ENCODE measurements at places on chromosomes 12 and 14.

DNA sequence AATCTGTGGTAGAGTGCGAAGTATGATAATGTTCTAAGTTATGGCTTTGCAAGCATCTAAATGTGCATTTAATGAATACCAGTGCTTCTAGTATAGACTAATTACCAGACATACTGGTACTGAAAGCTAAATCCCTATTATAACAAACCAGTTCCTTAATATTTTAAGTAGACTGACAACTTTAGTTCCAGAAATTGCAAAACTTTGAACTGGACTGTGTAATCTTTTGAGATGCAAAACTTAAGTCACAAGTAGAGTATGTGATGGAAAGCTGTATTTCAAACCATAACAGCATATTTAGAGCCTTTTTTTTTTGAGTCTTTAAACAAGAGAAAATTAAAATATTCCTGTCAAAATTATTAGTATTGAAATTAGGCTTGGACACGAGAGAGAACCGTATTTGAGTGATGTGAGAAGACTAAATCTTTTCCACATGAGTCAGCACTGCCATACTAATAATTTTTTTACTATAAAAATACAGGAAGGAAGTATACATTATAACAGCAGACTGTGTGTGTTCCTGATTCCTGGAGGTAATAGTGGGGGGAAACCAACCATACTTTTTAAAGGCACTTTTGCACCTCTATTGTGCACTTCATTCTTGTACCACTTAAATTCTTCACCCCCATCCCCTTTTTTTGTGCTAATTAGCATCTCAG lies 45.5 kb downstream of the PPM1A start:
- DNase-seq, result no peak

GRCh38 chr14:89214221-89214965 lies 202.6 kb downstream of the FOXN3 start:
- DNase-seq, result no peak

- DNase-seq, result no peak
These were observed 29.0 kb downstream of the PRKAB1 start for GRCh38 chr12:119696943-119697342.

GRCh38 chr12:127925971-127926370 lies 341.0 kb upstream of the TMEM132C start:
- DNase-seq, result no peak

- DNase-seq, result no peak
These were observed 145.4 kb upstream of the ABCD2 start for GRCh38 chr12:39764944-39765560.

DNA sequence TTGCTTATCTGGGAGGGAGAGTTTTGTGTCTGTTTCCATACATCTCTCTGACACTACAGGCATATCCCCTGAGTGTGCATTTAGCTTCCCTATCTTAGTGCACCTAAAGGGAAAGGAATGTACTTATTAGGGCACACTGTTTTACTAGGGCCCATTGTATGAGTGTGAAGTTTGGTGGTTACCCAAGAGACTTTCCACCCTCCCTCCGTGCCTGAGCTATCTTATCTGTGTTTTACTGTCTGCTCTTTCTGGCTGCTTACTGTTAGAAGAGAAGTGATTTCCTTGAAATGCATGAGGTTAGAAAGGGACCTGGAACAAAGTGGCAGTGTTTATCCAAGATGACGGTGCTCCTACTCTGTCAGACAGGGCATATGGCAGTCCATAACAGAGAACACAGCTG lies 8.5 kb upstream of the SVOP start:
- DNase-seq, result no peak

- no peak for DNase-seq
These were observed 452.7 kb downstream of the BCL11B start for GRCh38 chr14:98819132-98819866.

GRCh38 chr12:124392271-124392666 lies 97.4 kb downstream of the RFLNA start:
- no peak for DNase-seq

- DNase-seq, result no peak
These were observed 53.7 kb downstream of the GALNT4 start for GRCh38 chr12:89470741-89471509.

DNA sequence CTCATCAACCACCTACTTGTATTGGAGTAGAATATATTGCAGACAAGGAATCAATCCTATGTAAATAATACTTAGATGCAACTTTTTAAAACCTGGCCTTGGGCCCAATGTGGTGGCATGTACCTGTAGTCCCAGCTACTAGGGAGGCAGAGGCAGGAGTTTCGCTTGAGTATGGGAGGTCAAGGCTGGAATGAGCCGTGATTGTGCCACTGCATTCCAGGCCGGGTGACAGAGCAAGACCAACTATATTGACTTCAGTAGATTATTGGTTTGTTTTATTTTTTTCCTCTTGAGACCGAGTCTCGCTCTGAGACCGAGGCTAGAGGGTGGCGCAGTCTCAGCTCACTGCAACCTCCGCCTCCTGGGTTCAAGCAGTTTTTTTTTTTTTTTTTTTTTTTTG lies 3.6 kb downstream of the LARP4 start:
- DNase-seq, result no peak

DNA sequence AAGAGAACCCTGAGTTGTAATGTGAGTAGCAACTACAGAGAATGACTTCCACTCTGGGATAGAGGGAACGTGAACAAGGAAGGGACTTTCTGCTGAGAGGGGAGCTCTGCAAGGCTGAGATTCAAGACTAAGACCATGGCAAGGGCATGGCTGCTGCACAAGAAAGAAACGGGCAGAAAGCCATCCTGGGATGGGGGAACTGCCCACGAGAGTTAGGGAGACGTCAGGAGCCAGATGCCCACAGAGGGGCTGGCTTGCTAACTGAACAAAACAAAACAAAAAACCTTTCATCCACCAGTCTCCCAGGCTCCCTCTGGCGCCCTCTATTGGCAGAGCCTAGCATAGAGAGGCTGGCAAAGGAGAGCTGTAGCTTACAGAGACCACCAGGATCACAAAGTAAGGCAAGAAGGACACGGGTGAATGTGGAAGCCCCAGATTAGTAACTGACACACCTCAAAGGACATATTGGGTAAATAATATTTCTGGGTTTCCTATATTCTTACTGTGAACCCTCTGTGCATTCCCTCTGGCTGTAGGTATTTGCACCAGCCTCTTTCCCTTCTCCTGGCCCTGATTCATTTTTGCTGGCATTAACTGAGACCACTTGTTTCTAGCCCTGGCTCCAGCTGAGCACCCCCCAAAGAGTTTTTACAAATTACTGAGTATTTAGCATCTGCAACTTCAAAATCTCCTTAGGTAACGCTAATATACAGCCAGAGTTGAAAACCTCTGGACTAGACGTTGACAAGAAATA lies 338.3 kb downstream of the EMP1 start:
- DNase-seq, result no peak

DNA sequence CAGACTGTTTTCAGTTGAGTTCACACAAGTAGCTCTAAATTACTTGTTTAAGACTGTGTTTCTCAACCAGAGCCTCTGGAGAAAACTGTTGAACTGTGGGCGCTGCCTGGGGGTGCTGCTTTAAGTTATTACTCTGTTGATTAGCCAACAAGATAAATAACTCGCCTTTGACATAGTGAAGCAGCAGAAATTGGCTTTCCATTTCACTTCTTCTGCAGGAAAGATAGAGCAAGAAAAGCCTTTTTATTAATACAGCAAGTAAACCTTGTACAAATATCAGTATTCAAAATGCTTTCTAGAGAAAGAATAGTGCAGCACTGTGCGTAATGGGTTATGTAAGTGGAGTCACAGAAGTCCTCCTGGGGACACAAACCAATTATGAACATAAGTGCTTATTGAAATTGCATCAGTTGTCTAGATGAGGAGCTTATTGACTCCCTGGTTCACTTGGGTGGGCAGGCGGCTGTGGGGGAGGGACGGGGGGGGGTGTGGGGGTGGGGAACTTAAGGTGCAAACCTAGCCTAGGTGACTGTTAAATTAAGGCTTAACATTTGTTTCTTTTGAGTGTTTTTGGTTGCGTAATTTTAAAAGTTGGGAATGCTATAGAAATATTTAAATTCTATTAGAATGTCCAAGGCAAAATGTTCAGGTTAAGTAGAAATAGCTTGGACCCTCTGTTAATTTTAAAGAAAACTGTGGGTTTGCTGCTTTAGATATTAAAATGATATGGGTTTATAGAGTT lies 6.3 kb downstream of the FRS2 start:
- no peak for DNase-seq

DNA sequence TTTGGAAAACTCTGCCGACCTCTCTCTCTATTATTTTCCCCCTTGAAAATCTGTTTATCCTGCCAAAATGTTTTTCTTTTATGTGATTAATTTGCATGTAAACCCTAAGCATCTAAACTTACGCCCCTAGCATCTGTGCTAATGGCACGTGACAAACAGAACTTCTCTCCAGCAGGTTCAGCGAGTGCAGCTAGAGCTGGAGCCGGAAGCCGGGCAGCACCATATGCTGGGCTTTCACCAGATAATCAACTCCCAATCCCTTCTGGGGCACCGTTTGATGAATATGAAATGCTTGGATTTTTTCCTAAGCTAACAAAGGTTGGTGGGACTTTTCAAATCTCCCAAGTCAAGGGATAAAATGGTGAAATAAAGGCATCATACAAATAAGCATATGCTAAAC lies 667.5 kb upstream of the TMEM132C start:
- no peak for DNase-seq

DNA sequence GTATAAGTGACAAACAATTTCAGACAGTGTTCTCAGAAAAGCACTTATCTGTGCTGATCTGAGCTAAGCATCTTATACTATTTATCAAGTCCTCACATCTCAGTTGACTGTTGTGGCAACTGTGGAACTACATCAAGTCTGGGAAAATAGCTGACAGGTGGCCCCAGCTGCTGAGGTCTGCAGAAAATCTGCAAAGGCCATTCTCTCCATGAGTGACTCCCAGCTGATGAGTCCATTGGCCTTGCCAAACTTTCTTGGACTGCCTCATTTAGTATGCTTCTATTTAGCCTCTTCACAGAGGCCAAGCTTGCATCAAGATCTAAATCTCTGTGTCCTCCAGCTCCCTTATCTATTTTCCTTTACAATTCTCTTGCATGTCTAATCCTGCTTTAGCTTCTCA lies 174.5 kb upstream of the RBM19 start:
- DNase-seq, result no peak

- no peak for DNase-seq
These were observed 67.7 kb downstream of the TSPAN11 start for GRCh38 chr12:30994274-30994673.

DNA sequence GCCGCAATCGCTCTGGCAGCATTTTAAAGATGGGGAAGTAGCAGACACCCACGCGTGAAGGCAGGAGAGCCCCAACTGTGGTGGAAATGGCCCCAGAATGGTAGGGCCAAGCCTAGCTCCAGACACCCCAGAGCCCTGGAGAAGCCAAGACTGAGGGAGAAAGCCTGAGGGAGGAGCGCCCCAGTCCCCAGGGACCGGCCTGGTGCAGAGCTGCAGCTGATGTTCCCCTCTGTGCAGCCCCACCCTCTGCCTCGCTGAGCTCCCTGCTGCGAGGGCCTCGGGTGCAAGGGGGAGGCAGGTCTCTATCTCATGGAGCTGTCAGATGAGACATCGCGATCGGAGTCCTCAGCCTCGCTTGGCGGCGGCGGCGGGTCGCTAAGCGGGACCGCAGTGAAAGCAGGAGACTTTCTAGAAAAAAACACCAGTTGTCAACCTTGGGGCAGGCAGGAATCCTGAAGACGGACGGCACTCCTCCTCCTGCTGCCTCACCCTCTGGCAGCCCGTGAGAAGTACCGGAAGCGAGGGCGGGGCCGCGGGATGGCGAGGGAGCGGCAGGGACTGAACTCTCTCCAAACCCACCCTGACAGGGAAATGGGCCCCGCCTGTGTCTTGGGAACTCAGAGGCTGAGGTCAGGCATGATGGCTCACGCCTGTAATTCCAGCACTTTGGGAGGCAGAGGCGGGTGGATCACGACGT lies 6.0 kb downstream of the GAPDH start:
- DNase-seq, result no peak

DNA sequence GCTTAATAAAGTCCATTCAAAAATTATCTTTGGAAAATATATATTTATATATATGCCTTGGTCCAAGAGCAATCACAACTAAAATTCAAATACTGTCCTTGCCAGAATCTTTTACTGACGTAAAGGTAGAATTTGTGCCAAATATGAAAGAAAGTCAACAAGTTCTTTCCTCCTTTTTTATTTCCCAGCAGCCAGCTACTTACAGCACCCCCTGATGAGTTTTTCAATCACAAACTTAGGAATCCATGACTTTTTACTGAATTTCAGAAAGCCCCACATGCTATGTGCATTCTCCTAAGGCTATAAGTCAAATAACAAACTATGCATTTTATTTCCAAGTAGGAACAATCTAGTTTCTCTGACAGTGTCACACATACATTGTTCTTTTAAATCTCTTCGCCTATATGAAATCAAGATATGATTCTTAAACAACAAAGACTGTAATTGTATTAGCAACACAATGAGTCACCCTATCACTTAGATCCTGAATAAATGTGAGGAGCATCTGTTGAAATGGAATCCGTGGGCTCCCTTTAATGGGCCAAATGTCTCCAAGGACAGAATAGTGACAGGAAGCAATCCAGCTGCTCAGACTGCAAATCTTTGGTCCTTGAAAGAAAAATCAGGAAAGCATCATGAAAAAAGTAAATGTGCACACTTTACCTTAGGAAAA lies 271.4 kb downstream of the DUSP6 start:
- DNase-seq, result no peak
